Endothelial cell (in vitro differentiated cells): ENCODE measurements at places on chromosomes 7 and 10. TPM values are rescaled to one million over a fixed set of nuclear protein-coding genes. Genes with fewer than 3 reads are reported as not detected.
A peak's percentile ranks its signal among the peaks of the same experiment; 100 is the strongest.

The CNNM1 gene
- total RNA-seq: 0.08 TPM

GRCh38 chr7:33880787-33881186 is 24.6 kb upstream of the BMPER start:
- H3K36me3 ChIP-seq: no peaks in the 10 kb centered on the region
- no peak for DNase-seq
- H3K27ac ChIP-seq: no peak overlapping the region
- peaks cover 14% of the 10 kb centered on the region for H3K4me1 ChIP-seq
- H3K4me3 ChIP-seq: no peak overlapping the region
- no peaks in the 10 kb centered on the region for H3K27me3 ChIP-seq

- no peaks in the 10 kb centered on the region for H3K4me1 ChIP-seq
- H3K27me3 ChIP-seq: no peaks in the 10 kb centered on the region
- no peak overlapping the region for H3K27ac ChIP-seq
- no peak for DNase-seq
- no peaks in the 10 kb centered on the region for H3K36me3 ChIP-seq
Measured at GRCh38 chr7:28774261-28774988, 183.7 kb downstream of the TRIL start.

- H3K36me3 ChIP-seq: peaks cover 4% of the 10 kb centered on the region
- peaks cover 12% of the 10 kb centered on the region for H3K27me3 ChIP-seq
- no peak for DNase-seq
Measured at GRCh38 chr10:5528989-5529701, 4.4 kb downstream of the CALML3 start.

GRCh38 chr10:57692255-57692980 is 575.3 kb downstream of the IPMK start:
- no peak for DNase-seq
- no peaks in the 10 kb centered on the region for H3K4me1 ChIP-seq
- H3K27ac ChIP-seq: no peak overlapping the region
- no peaks in the 10 kb centered on the region for H3K36me3 ChIP-seq
- H3K27me3 ChIP-seq: no peaks in the 10 kb centered on the region
- H3K4me3 ChIP-seq: no peak overlapping the region

- peak overlapping the region; percentile 82 for H3K27ac ChIP-seq
- no peaks in the 10 kb centered on the region for H3K27me3 ChIP-seq
- no peaks in the 10 kb centered on the region for H3K36me3 ChIP-seq
- peaks cover 72% of the 10 kb centered on the region for H3K4me1 ChIP-seq
- DNase-seq: no peak
Measured at GRCh38 chr7:36204929-36205635, 52.0 kb downstream of the EEPD1 start.
